CD4-positive, alpha-beta T cell treated with Interferon alpha-2 for 1 hour (primary cell): ENCODE measurements at places on chromosomes 7 and 10.

GRCh38 chr7:29843093-29843492, 36.8 kb downstream of the WIPF3 start:
- DNase-seq: no peak

- no peak for DNase-seq
These were observed 28.1 kb upstream of the CREB3L2 start for GRCh38 chr7:138029941-138030340.

GRCh38 chr7:127812540-127812939, 160.5 kb downstream of the SND1 start:
- no peak for DNase-seq

GRCh38 chr10:106181501-106181900, 983.0 kb downstream of the SORCS1 start:
- no peak for DNase-seq

DNA sequence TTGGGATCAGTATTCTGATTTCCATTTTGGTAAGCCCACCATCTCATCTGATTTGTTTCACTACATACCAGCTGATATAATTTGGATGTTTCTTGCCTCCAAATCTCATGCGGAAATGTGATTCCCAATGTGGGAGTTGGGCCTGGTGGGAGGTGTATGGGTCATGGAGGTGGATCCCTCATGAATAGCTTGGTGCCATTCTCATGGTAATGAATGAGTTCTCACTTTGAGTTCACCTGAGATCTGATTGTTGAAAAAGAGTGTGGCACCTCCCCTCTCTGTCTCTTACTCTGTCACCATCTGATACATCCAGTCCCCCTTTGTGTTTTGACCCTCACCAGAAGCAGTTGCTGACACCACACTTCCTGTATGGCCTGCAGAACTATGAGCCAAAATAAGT, 347.3 kb downstream of the ARL4A start:
- DNase-seq: no peak

- no peak for DNase-seq
These were observed 53.1 kb downstream of the MKI67 start for GRCh38 chr10:128072941-128073645.

GRCh38 chr7:38506756-38507155, 124.4 kb downstream of the AMPH start:
- DNase-seq: no peak

DNA sequence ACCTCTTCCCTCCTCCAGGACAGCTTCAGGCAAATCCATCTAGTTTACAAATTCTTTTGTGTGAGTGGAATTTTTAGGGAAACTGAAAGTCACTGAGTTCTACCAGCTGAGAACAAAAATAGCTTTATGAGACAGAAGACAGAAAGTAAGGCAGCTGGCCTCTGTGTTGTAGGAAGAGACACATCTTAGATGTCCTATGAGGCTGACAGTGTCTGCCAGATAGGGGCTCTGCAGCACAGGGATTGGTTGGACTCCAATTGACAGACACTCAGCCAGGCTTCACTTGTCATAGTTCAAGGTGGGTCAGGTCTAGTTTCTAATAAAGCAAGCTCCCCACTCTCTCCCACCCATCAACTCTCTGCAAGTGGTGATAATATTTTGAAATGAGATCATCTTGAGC, 574.9 kb downstream of the CCSER2 start:
- no peak for DNase-seq

DNA sequence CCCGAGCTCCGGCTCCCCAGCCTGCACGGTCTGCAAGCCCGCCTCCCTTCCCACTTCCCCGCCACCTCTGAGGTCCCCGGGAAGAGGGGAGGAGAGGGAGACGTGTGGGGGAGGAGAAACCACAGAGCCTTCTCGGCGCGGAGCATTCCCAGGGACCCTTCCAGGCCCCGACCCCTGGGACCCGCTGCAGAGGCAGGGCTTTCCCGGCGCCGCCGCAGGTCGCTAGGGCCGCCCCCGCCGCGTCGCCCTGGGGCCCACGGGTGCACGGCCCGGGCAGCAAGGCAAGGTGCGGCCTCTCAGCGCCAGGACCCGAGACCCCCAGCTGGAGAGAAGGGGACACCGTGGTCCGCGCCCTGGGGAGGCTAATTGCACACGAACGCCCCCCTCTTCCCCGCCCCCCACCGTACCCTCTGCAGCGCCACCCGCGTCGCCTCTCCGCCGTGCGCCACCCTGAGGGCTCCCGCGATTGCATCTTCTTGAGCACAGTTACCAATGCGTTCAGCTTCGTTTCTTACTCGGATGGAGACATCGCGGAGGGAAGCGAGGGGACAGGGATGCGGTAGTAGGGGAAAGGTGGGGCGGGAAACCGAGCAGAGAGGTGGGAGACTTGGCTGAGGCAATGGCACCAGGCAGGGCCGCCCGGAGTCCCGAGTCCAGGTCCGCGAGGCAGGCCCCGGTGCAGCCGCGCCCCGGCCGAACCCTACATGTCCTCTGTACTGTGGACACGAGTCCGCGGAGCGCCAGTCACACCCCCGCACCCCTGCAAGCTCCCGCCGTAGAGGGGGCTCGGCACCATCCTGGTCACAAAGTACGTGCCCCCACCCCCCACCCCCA, 28.9 kb downstream of the SKIDA1 start:
- peak; percentile 56 for DNase-seq

DNA sequence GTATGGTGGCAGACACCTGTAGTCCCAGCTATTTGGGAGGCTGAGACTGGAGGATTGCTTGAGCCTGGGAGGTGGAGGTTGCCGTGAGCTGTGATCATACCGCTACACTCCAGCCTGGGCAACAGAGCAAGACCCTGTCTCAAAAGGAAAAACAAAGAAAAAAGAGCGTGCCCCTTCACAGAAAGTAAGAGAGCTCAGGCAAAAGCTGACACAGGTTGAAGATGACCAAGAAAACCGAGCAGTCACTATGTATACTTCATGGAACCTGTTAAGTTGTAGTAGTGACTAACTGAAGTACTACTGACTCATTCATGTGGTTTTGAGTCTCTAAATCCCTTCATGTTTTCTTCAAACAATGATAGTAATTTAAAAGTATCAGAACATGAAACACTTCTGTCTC, 1.2 kb upstream of the PRRT4 start:
- no peak for DNase-seq

GRCh38 chr10:59672150-59672875, 37.3 kb downstream of the SLC16A9 start:
- no peak for DNase-seq

DNA sequence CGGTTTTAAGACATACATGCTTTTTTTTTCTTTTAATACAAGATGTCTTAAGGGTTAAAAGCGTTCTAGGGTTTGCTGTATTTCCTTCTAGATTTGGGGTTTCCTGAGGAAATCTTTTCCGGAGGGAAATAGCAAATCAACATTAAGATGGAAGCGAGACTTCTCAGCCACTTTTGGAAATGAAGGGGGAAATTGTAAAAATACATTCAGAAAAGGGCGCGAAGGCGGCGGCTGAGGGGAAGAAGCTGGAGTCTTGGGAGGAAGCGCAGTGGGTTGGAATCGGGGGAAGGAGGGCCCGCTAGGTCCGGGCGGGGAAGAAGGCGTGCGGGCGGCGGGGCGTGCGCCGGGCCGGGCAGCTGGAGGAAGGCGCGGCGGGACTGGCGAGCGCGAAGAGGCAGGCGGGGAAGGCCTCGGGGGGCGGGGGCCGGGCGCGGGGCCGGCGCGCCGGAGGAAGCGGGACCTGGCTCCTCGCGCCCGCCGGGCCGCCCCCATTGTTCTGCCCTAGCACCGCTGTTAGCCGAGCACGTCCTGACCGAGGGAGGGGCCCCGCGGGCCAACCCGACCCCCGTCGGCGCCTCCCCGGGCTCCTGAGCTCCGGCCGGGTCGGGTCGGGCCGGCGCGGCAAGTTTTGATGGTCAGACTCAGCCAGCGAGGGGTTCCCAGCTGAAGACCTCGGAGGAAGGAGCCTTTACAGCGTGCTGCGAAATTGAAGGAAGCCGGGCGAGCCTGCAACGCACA, 1.5 kb upstream of the SKIDA1 start:
- DNase-seq: no peak

GRCh38 chr7:140512317-140513000, 33.2 kb upstream of the MKRN1 start:
- DNase-seq: no peak

- peak; percentile 16 for DNase-seq
These were observed 780 bp downstream of the ALDH18A1 start for GRCh38 chr10:95655571-95656290.

GRCh38 chr10:34593930-34594329, 221.2 kb downstream of the PARD3 start:
- no peak for DNase-seq

GRCh38 chr7:29217113-29217512, 22.5 kb downstream of the CHN2 start:
- no peak for DNase-seq

DNA sequence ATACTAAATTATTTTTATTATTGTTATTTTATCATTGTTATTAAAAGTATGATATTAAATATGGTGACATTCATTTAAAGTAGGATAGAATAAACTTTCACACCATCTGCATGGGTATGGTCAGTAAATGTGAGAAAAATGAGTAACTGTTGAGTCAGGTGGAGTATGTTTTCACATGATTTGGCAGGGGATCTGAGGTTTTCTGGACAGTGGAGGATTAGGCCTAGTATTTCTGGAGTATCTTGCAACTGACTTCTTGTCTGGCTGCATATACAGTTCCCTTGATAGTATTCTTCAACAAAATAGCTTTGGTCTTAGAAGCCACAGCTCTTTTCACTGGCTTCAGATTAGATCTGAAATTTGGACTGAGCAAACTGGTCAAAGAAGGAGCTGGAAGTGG, 54.5 kb downstream of the GBF1 start:
- DNase-seq: no peak

- DNase-seq: no peak
These were observed 127.6 kb upstream of the CHST15 start for GRCh38 chr10:124220971-124221355.

GRCh38 chr7:1188720-1189294, 28.8 kb upstream of the ZFAND2A start:
- no peak for DNase-seq

DNA sequence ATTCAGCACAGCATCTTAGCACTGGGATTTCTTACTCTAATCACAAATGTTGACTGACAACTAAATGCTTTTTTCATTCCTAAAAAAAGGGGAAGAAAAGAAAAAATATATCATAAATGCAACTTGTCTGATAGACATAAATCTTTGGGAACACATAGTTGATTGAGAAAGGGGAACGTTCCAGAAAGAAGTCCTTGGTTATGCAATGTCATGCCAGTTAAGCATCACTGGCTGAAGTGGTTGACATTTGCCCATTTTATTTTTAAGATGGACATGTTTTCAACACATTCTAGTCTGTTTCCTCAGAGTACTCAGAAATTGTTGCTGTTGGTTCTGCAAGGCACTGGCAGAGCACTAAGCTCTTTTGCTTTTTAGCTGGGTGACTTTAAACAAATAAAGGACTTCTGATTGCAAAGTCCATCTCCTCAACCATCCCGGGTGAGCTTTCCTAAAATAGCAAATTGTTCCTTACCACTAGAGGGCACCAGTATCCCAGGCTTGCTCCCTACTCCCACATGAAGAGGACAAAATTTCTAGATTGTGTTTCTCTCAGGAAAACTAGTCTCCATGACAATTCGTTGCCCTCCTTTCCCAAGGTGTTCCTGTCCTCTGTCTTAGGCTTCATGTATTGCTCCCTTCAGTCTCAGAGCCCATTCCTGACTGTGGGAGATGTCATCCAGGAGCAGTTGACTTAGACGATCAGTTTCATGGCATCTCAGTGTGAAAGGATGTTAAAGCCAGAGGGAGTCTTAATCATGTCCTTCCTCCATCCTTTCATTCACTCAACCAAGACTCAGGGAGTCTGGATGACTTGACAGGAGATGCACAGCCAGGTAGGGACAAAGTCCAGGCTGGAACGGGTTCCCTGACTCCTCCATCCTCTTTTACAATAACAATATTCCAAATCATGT, 23.9 kb downstream of the OPALIN start:
- DNase-seq: no peak

GRCh38 chr10:34423673-34424625, 391.1 kb downstream of the PARD3 start:
- no peak for DNase-seq

- no peak for DNase-seq
These were observed 34.8 kb upstream of the DMBT1 start for GRCh38 chr10:122525788-122526187.

GRCh38 chr10:72353028-72353964, 1.4 kb downstream of the DNAJB12 start:
- no peak for DNase-seq

- peak; percentile 60 for DNase-seq
These were observed 42.2 kb upstream of the SRGN start for GRCh38 chr10:69045441-69046300.

- DNase-seq: no peak
These were observed 80.6 kb downstream of the SNX10 start for GRCh38 chr7:26372249-26372648.

DNA sequence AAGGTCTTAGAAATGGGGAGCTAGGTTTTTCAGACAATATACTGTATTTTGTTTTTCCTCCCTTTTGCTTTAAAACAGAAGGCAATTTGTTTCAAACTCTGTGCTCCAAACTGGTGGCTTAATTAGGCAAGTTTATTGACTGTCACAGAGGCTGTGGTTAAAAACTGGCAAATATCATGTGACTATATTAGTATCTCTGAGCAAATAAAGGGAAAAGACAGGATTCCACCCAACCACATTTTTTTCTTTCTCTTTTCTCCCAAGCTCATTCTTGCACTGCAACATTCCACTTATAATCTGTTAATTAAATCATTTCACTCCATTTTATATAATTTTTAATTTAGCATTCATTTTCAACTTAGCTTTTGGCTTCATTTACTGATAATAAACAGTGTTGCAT, 615.8 kb downstream of the AUTS2 start:
- no peak for DNase-seq

- no peak for DNase-seq
These were observed 242.2 kb downstream of the HGF start for GRCh38 chr7:81527651-81528050.

- DNase-seq: no peak
These were observed 284.7 kb downstream of the BICC1 start for GRCh38 chr10:58797356-58797755.

DNA sequence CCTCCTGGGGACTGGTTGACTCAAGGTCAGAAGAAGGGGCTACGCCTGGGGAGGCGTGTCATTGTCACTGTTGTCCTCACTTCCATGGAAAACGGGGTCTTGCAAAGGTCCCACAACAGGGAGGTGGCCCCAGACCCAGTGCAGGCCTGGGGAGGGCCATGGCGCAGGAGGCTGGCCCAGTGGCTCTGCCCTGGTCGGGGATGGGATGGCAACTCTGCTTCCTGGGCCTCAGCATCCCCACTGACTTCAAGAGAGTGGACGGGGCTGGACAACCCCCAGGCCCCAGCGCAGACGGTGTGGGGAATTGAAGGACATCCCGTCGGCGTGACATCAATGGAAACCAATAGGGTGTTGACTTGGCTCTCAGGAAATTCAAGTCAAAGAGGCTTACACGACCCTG, 35.2 kb downstream of the MICALL2 start:
- no peak for DNase-seq

GRCh38 chr10:130686689-130687300, 550.6 kb downstream of the GLRX3 start:
- DNase-seq: no peak

DNA sequence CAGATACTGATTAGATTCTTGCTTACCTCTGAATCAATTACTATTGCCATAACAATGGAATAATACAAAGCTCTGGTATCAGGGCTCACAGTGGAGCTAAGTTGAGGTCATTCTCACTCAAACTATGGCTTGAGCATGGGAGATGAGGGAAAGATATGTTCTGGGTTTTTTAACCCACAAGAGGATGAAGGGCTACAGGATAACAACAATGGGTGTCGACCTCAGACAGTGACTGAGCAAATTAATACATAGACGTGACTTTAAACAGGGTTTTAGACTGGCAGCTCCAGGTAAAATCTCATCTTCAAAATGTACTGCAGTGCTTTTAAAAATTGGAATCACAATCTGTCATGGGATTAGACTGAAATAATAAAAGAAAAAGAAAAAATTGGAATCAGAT, 7.5 kb upstream of the HIBADH start:
- DNase-seq: no peak
